ENCODE measurements at places on chromosomes 7 and 10.
A peak's percentile ranks its signal among the peaks of the same experiment; 100 is the strongest.

DNA sequence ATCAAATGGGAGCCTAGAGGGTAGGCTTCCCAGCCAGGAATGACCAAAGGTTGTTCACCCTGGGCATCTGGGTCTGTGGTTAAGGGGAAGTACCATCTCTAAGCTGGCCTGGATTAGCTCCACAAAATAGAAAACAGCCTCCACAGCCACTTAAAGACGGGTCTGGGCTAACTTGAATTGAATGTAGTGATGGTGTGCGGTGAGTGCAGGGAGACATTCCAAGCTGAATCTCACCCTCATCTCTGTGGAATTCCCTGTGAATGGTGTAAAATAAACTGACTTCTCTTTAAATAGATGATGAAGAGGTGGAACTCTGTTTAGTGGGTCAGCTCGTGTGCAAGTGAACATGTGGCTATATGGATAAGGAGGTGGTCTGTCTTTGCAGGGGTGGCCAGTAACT, 251.0 kb downstream of the DYNC1I1 start:
- no peaks in the 10 kb centered on the region for H3K4me1 ChIP-seq
- no peak overlapping the region for H3K4me3 ChIP-seq
- no peaks in the 10 kb centered on the region for H3K27me3 ChIP-seq

GRCh38 chr7:101960323-101960722, 142.9 kb downstream of the CUX1 start:
- DNase-seq, result no peak
- H3K27me3 ChIP-seq, result no peaks in the 10 kb centered on the region
- H3K36me3 ChIP-seq, result no peaks in the 10 kb centered on the region
- H3K4me3 ChIP-seq, result no peak overlapping the region
- H3K27ac ChIP-seq, result no peak overlapping the region

DNA sequence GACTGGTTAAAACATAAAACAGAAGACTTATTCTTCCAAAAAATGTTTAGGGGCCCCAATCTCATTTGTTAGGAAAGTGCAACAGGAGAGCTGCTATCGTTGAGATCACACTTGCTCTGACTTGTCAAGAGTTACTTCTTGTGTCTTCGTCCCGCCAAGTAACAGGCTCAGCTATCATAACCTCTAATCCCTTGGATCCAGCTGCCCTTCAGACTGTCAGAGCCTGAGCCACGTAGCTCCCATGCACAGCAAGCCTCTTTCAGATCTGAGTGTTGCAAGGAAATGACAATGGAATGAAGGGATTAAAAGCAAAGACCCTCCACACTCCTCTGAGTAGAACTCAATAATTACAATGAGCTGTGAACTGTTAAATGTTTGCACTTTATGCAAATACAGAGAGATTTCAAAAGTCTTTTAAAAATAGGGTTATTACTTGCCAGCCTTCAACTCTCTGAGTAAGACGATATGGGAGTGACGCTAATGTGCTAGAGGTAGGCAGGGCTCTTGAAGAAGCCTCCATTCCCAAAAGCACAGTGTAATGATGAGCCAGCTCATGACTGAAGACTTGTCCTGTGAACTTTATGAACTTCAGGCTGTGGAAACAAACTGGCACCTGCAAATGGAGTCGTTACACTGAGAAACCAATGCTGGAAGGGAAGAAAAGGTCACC, 28.4 kb upstream of the CDK13 start:
- H3K27ac ChIP-seq, result no peak overlapping the region
- H3K27me3 ChIP-seq, result no peaks in the 10 kb centered on the region
- DNase-seq, result no peak
- no peaks in the 10 kb centered on the region for H3K4me1 ChIP-seq

- peak; percentile 60 for DNase-seq
- no peak overlapping the region for H3K4me3 ChIP-seq
- no peaks in the 10 kb centered on the region for H3K36me3 ChIP-seq
- no peak overlapping the region for H3K27ac ChIP-seq
- H3K27me3 ChIP-seq, result peaks cover 8% of the 10 kb centered on the region
- no peaks in the 10 kb centered on the region for H3K4me1 ChIP-seq
Measured at GRCh38 chr10:71527135-71527534, 130.4 kb downstream of the CDH23 start.

Data from left lung (tissue), 14 donors.